ENCODE measurements at places on chromosomes 1 and 21. TPM values are rescaled to one million over a fixed set of nuclear protein-coding genes. Genes with fewer than 3 reads are reported as not detected.

DNA sequence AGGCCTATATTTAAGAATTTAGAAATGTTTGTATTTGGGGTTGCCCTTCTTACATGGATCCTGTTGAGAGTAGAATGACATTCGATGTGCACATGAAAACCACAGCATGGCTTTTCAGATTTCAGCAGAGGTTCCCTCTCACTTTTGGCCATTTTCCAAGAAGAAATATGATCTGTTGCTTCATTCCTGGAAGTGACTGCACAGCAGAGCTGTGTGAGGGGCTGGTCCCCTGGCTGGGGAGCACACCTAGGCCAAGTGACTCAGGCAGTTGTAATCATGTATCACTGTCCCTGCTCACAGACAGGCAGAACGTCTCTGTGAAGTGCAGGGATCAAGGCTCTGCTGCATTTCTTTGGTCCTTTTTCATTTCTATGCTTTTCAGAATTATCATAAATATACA is 32.3 kb downstream of the AGT start:
- no peak for DNase-seq

Gene IFI44L
- polyA plus RNA-seq = 12.4 TPM

Gene RGS4
- not detected for polyA plus RNA-seq

GRCh38 chr1:30381266-30381665 is 342.1 kb downstream of the MATN1 start:
- no peak for DNase-seq

- DNase-seq = no peak
These were observed 6.2 kb downstream of the CSRP1 start for GRCh38 chr1:201500670-201501120.

GRCh38 chr1:163744301-163744887 is 422.6 kb downstream of the NUF2 start:
- DNase-seq = no peak

DNA sequence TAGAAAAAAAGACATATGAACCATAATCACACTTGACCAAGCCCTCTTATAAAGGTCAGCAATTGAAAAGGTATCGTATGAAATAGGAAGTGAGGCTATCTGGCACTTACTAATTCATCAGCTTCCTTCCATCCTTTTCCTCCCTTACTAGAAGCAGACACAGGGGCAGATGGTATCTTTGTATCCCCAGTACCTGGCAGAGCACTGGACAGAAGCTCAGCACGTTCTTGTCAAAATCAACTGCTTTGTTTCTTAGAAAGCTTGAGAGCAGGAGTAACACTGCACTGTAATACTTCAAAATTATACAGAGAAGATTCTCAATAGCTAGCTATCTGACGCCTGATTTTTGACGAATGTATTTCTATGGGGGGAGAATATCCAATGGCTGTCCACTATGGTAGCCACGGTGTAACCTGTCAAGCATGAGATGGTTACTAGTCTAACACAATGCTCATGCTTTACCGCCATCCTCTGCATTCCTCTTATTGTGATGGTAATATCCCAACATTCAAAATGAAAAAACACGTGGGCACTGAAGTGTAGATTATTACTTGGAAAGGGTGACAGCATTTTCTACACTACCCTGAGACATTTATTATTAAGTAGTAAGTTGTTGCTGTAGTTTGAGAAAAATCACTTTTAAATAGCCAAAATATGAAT is 175.6 kb downstream of the SIPA1L2 start:
- DNase-seq = no peak

Gene SH2D5
- polyA plus RNA-seq = not detected

GRCh38 chr1:236524895-236525184 is 1.1 kb downstream of the LGALS8 start:
- no peak for DNase-seq

- no peak for DNase-seq
These were observed 144.1 kb upstream of the IGSF21 start for GRCh38 chr1:17963513-17963912.

- DNase-seq = no peak
These were observed 15.2 kb upstream of the MYSM1 start for GRCh38 chr1:58715108-58715507.

Gene AIRE
- polyA plus RNA-seq = 0.32 TPM

DNA sequence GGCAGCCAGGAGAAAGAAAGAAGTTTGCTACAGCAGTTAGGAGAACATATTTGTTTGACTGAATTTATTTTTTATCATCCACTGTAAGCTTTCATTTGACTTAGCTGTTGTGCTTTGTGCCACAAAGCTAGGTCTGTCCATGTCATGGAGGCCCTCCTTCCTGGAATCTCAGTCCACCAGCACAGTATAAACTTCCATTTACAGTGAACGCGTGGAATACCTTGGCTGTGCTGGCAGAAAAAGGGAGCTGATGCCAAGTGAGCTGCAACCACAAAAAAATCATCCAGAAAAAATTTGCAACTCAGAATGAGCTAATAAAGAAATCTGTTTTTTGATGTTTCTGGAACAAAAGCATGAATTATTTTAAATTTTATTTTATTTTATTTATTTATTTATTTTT is 72.6 kb downstream of the ATP6V1G3 start:
- no peak for DNase-seq

DNA sequence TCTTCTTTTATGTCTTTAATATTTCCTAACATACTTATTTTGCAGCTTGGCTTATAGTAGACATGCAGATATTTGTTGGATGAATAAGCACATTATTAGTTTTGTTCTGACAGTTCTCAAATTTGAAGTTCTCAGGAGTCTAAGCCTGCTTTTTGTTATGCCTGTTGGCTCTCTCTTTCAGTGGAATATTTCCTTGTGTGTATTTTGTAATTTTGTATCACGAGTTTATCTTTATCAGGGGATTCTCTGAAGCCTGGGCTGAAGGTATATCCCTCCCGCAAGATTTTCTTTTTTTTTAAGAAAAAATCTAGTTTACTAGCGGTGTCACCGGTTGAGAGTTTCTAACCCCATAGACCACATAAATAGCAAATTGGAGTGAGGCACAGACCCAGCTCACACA is 105.9 kb downstream of the RGL1 start:
- no peak for DNase-seq

Gene SUSD4
- polyA plus RNA-seq = 9.5 TPM

DNA sequence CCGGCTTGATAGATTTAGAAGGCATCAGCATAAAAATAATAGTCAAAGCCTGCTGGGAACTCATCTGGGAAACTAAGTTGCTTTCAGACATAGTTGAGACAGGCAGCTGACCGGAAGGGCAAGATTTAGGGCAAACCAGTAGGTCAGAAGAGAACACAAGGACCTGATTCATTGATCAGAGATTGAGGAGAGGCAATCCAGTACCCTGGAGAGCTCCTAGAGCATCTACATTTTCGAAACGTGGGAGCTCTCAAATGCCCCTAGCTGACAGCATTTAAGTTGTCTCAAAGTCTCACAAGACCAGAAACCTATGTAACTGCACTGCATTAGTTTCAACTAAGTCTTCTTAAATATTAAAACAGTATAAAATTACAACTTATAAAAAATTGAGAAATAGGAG is 22.9 kb upstream of the MTF2 start:
- no peak for DNase-seq

- DNase-seq = no peak
These were observed 421.6 kb upstream of the PBX1 start for GRCh38 chr1:164137273-164137925.

DNA sequence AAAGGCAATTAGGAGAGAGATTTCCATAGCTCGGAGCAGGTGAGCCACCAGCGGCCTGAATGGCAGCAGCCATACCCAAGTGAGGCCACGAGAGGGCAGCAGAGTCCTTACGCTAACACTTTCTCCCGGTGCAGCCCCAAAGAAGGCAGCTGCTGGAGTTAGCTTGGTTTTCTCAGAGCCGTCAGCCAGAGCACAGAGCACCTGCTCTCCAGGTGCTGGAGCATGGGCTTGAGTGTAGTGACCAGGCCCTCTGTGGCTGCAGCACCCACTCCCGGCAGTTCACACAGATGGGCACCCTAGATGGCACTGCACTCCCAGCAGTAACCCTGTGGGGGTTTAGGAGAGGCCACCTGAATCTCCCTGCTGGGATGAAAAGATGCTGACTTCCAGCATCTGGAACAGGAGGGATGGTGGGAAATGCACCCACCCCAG is 45.8 kb downstream of the TMCC2 start:
- DNase-seq = peak; percentile 80

GRCh38 chr1:41242342-41243078 is 404 bp upstream of the SCMH1 start:
- DNase-seq = no peak

Gene COL9A2
- not detected for polyA plus RNA-seq

DNA sequence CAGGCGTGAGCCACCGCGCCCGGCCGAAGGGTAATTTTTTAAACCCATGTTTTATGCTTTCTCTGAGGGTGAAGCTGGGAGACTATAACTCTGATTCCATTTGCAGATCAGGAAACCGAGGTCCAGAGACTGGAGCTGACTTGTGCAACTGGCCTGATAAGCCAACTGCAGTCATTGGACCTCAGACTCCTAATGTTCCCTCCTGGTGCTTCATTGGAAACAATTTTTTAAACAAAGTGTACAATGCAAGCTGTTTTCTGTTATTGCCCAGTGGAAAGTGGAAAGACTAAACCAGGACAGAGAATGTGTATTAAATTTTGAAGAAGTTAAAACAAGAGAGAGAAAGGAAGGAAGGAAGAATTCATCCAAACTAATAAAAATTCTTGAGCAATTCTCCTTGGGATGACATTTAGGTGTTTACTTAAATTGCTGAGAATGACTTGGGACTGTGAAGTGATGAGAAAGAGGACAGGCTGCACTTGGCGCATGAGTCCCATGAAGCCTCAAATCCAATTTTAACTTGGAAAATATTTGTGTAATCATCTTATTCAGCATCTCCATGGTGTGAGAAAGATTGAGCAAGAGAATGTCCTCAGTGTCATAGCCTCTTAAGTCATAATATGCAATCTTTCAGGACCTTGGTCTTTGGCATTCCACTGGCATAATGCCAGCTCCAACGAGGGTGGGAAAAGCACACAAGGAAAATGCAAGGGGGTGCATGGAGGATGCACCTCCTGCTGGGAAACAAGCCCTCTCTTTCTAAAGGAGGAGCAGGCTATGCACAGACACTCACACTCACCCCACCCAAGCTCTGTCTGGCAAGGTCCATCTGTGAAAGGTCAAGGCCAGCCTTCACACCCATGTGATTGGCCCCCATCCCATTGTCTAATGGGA is 342.0 kb downstream of the SIPA1L2 start:
- DNase-seq = no peak

- no peak for DNase-seq
These were observed 20.3 kb downstream of the STK40 start for GRCh38 chr1:36365381-36365780.

Gene CNKSR1
- 1.1 TPM for polyA plus RNA-seq

Measured in CD4-positive, alpha-beta memory T cell (primary cell).